HT1080 (cell line): ENCODE measurements at places on chromosomes 1 and 21.
A peak's percentile ranks its signal among the peaks of the same experiment; 100 is the strongest.

- DNase-seq: no peak
These were observed 56.2 kb downstream of the TAS1R2 start for GRCh38 chr1:18803151-18803791.

DNA sequence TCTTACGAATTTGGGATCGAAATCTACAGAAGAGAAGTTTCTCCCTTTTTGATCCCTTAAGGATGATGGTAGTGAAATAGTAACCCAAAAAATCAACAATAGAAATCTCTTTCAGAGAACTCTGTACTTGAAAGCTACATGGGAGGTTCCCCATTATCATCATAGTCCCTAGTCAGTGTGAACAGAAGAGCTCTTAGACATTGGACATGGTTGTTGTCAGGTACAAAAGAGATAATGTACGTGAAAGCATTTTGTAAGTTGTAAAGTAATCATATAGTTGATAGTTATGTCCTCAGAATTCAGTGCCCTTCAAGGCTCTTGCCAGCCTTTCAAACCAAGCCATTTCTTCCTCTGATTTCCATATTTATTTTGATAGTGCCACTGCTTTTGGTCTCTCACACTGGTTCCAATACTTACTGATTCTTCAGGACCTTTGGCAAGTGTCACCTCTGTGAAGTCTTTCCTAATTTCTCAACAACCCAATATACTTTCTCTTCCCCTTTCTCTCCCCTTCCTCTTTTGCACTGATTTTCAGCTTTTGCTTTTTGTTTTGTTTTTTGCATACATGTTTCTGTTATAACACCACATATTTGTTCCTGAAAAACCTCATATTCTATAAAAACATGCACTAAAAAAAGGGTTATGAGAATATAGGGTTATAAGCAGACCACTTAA lies 22.4 kb downstream of the VPS45 start:
- no peak for DNase-seq

GRCh38 chr1:227156520-227156919 lies 161.8 kb downstream of the CDC42BPA start:
- DNase-seq: no peak

GRCh38 chr1:80994038-80994437 lies 806.7 kb upstream of the ADGRL2 start:
- no peak for DNase-seq

GRCh38 chr1:206801467-206801866 lies 29.2 kb upstream of the IL10 start:
- no peak for DNase-seq

- peak; percentile 97 for DNase-seq
These were observed 64.3 kb downstream of the OPTC start for GRCh38 chr1:203558064-203558760.

DNA sequence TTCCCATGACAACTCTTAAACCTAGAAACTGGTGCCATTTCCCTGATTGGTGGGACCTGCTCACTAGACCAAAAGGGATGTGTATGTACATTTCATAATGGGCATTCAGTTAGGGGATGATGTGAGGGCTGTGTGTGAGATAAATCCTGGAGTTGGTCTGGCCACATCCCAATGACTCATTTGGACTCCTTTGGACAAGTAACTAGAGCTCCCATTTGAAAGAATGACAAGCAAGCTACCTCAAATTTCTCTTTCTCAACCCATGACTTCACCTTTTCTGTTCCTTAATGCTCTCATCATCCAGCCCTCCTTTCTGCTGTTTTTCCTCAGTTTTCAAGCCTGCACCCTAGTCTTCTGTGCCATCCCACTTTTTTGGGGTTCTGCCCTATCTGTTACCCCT lies 27.9 kb downstream of the EBNA1BP2 start:
- DNase-seq: peak; percentile 92
